HFFc6 (cell line): ENCODE measurements at places on chromosomes 6 and 20.
A peak's percentile ranks its signal among the peaks of the same experiment; 100 is the strongest.

- no peak for DNase-seq
These were observed 2.8 kb upstream of the ASF1A start for GRCh38 chr6:118890997-118891790.

GRCh38 chr20:3927486-3928291, 38.5 kb downstream of the PANK2 start:
- no peak for DNase-seq

GRCh38 chr20:58458342-58459057, 56.7 kb downstream of the APCDD1L start:
- DNase-seq, result no peak

DNA sequence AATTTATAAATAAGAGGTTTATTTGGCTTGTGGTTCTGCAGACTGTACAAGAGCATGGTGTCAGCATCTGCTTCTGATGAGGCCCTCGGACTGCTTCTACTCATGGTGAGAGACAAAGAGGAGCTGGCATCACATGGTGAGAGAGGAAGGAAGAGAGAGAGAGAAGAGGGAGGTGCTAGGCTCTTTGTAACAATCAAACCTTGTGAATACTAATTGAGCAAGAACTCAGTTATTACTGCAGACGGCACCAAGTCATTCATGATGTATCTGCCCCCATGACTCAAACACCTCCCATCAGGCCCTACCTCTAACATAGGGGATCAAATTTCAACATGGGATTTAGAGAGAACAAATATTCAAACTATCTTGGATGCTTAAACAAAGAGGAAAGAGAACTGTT, 6.3 kb upstream of the SIRPG start:
- no peak for DNase-seq

- no peak for DNase-seq
These were observed 12.0 kb downstream of the MDN1 start for GRCh38 chr6:89807581-89807980.

DNA sequence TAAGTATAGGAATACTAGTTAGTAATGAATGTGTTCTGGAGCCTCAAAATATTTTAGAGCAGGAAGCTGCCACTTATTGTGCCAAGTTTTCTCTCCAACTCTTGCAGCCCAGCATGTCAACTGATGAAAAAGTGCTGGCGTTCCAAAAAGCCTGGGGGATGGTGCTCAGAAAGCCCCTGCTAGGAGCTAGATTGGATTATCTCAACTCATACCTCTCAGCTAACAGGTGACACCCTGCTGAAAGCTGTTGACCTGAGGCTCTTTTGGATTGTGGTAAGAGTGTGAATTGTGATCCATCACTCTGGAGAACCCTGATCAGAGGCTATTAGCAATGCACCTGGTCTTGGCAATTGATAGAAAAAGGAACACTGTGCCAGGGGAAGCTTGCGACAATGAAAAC, 580.4 kb downstream of the EYS start:
- no peak for DNase-seq

DNA sequence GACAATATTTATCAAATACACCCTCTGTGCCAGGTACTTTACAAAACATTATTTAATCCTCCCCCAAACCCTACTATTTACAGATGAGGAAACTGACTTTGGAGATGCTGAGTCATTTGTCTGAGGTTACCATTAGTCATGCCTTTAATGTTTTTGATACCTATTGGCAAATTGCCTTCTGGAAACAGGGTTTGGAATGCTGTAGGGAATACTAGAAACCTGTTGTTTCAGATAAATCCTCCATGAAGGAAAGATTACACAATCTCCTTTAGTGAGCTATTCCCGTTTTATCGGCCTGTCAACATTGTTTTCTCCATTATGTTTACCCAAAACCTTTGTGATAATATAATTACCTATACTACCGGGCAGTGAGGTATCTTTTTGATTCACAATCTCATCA, 93.6 kb upstream of the ADGRF1 start:
- peak; percentile 80 for DNase-seq

- no peak for DNase-seq
These were observed 115.0 kb downstream of the SCP2D1 start for GRCh38 chr20:18928626-18929025.

DNA sequence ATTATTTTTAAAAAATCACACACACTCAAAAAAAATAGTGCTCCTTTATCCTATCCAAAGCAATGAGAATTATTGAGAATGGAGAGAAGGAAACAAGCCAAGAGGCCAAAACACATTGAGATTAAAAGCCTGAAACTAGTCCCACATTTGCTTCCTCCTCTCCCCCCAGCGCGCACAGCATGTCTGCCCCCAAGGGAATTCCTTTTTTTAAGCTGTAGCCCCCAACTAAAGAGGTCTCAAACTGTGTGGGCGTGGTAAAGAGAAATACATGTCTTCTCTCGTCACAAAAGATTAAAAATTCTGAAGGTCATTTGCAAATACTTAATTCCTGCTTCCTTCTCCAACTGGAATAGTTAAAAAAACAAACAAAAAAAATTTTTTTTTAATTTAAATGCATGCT, 52.7 kb downstream of the LGSN start:
- DNase-seq, result no peak

DNA sequence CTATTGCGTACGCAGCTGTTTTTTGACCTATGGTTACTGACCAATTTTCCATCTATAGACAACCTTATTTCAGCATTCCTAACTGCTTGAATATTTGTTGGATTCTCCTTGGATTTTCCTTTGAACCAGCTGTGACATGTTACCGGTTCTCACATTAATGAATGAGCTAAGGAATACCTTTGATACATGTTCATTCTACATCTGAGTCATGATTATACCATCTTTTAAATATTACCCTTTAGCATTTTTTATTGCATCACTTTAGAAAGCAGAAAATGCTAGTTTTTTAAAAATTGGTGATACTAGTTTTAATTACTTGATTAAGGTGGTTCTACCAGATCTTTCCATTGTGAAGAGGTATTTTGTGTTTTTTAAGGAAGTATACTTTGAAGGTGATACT, 1.9 kb upstream of the IGF2R start:
- no peak for DNase-seq

- DNase-seq, result peak; percentile 15
These were observed 1120.1 kb upstream of the CITED2 start for GRCh38 chr6:140494321-140495108.

DNA sequence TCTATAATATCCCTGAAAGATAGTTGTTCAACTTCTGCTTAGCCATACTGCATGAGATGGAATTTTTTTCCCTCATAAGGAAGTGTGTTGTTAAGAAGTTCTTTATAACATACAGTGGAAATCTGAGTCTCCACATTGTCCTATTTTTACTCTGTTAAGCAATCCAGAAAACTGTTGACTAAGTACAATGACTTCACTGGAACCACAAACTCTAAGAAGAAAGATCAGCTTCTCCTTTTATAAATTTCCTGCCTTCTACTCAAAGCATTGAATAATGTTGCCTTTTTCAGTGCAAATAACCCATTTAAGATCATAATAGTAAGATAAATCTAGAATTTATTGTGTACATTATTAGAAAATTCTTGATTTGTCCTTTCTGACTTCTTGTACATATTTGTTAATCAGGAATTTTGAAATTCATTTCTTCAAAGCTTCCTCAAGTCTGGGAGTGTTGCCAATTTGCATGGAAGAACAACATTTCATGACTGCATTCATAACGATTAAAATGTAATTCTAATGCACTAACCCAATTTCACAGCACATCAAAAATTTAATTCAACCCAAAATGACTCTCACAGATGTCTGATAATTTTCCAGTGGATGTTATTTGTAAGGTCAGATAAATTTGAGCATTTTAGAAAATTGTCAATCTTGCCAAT, 45.6 kb upstream of the ANKEF1 start:
- no peak for DNase-seq

- DNase-seq, result no peak
These were observed 37.8 kb downstream of the ZHX3 start for GRCh38 chr20:41279546-41280225.

DNA sequence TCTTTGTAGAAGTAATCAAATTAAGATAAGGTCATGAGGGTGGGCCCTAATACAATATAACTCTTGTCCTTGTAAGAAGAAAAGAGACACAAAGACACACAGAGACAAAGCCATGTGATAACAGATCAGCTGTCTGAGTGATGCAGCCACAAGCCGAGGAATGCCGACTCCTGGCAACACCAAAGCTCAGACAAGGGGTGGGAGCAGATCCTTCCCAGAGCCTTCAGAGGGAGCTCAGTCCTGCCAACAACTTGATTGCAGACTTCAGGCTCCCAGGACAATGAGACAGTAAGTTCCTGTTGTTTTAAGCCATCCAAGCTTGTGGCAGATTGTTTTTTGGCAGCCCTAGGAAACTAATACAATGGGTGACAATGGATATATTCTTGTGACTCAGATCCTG, 325.0 kb upstream of the AGPAT4 start:
- no peak for DNase-seq

- DNase-seq, result no peak
These were observed 27.8 kb upstream of the RNF144B start for GRCh38 chr6:18359237-18359885.

GRCh38 chr6:113122060-113122459, 735.1 kb upstream of the MARCKS start:
- peak; percentile 90 for DNase-seq

GRCh38 chr6:95099410-95099809, 477.9 kb upstream of the MANEA start:
- DNase-seq, result no peak

GRCh38 chr6:94658929-94659328, 918.4 kb upstream of the MANEA start:
- DNase-seq, result no peak

- no peak for DNase-seq
These were observed 147.4 kb upstream of the SIM1 start for GRCh38 chr6:100612094-100612493.

GRCh38 chr20:58745391-58745790, 52.8 kb downstream of the NPEPL1 start:
- DNase-seq, result no peak

GRCh38 chr6:160027931-160028330, 59.0 kb downstream of the IGF2R start:
- DNase-seq, result no peak

DNA sequence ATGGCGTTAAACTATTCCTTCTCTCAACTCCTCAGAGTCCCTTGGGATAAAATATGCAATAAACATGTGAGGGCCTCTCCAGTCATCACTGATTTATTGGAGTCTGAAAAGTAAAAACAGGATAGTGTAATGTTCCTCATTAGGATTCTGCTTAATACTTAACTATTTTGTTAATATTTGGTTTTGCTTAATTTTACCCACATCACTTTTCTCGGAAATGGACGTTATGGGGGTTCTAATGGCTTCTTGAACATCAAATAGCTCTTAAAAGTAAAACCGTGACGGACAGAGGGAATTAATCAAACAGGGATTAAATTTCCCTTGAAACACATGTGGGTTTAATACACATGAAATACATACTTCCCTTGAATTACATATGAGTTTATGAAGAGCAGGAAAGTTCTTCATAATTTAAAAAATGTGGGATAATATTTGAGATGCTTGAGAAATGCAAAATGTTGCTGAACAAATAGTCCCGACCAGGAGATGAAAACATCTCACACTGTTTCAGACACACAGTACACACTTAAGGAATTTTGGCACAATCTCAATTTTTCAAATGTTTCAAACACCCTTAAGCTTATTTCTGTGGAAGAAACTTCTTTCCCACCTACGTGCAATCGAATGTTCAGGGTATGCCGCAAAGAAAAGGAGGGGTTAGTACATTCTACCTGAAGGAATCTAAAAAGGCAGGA, 38.4 kb upstream of the EIF2S2 start:
- no peak for DNase-seq

DNA sequence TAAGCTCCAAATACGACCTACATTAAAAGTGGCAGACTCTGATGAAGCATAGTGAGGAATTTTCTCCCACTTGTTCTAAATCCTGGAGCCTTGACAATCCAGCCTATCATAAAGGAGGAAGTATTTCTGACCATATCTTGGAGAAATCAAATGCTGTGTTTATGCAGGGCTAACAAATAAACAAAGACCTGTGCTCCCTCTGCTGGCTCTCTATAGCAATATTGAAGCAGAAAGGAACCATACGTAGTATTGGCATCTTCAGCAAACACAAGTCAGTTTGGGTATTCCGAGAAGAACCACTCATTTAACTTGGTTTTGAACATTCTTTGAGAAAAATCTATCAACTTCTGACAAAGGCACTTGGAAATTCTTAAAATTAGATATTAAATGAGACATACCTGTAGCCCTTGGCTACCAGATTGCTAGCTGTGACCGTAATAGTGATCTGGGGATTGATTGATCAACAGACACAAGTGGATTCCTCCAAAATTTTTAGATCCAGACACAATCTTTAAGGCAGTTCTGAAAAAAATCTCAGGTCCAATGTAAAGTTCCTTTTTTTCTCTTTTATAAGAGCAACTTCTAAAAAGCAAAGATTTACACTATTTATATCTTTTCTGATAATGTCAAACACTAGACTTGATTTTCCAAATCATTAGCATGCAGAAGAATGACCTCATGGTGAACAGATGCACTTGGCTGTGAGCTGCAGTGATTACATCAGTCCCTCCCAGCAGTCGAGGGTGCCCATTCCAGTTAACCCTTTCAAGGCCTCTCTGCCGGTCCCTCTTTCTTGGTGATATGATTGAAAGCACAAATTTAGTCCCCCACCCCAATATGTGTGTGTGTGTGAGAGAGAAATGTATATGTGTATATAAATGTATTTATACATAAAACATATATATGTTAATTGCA, 40.2 kb downstream of the INSM1 start:
- DNase-seq, result peak; percentile 21

DNA sequence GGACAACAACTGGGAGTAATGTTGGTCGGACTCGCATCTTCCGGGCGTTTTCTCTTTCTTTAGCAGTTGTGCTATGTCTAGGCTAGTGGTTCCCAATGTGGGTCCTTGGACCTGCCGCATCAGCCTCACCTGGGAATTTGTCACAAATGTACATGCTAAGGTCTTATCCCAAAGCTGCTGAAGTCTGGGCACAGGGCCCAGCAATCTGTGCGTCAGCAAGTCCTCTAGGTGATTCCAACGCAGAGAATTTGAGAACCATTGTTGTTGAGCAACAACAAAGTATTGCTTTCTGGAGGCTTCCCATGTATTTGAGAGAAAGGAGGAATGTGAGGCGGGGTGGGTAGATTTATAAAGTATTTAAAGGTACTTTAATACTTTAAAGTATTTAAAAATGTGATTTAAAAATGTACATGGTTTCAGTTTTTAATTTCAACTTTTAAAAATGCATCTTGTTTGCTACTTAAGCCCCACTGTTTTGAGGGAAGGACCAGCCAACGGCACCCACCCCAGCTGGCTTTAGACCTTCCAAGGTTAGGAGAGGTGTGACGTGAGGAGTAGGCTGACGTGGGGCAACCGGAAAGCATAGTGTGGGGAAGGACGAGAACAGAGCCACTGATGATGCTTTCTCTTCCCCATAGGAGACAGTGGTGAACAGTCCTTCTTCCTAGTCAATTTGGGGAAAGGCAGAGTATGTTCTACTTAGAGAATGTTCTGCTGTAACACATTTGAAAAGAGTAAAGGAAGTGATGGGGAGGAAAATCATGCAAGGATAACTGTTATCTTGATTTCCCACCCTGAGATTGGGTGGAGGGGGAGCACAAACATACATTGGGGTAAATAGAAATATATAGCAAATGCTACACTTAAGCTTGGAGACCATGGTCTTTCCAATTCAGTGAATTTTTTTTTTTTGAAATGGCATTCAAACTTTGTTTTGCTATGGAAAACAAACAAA, 4.3 kb downstream of the UST start:
- DNase-seq, result no peak
